Esophagus squamous epithelium (tissue), 5 donors: ENCODE measurements at places on chromosomes 1 and 21. TPM values are rescaled to one million over a fixed set of nuclear protein-coding genes. Genes with fewer than 3 reads are reported as not detected.

DNA sequence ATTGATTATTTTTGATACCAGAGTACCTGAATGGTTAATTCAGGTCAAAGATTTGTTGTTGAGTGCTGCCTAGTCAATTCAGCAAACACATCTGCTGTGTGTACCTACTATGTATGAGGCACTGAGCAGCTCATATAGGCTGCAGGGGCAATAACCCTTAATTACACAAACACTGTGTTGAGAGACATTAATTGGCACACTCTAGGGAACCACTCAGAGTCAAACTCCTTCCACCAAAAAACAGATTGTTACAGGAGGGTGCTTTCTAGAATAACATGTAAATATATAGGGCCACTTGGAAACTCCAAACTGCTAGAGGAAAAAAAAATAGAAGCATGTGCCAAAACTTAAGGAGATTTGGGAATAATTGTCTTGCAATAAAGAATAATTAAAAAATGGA is 31.3 kb downstream of the UBE2U start:
- H3K27ac ChIP-seq, result no peak overlapping the region
- no peak overlapping the region for H3K4me3 ChIP-seq
- H3K27me3 ChIP-seq, result no peaks in the 10 kb centered on the region

The KCND3 gene
- 2.4 TPM for total RNA-seq

GRCh38 chr1:182556279-182556678 is 32.8 kb downstream of the RNASEL start:
- no peak overlapping the region for H3K4me3 ChIP-seq
- no peaks in the 10 kb centered on the region for H3K27me3 ChIP-seq
- no peak overlapping the region for H3K27ac ChIP-seq
- DNase-seq, result no peak
- H3K4me1 ChIP-seq, result no peaks in the 10 kb centered on the region

The TMEM79 gene
- 64.9 TPM for total RNA-seq

The ERG gene
- total RNA-seq, result 8.8 TPM
